ENCODE measurements at places on chromosomes 1 and 21.

DNA sequence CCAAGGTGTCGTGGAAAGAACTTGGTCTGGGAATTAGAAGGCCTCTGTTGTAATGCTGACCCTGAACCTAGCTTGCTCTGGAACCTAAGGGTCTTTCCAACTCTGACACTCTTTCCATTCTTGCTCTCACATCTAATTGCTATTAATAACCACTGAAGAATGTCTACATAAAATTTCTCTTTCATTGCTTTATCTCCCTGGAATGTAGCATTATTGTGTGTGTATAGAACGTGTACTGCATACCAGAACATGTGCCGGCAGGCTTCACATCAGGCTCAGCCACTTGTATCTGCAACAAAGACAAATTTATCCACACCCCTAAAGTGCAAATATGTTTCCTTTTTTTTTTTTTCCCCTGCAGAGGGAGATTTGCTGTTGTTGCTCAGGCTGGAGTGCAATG, 13.9 kb upstream of the LAX1 start:
- DNase-seq, result no peak

GRCh38 chr1:6585841-6586240, 6.0 kb downstream of the ZBTB48 start:
- DNase-seq, result no peak

DNA sequence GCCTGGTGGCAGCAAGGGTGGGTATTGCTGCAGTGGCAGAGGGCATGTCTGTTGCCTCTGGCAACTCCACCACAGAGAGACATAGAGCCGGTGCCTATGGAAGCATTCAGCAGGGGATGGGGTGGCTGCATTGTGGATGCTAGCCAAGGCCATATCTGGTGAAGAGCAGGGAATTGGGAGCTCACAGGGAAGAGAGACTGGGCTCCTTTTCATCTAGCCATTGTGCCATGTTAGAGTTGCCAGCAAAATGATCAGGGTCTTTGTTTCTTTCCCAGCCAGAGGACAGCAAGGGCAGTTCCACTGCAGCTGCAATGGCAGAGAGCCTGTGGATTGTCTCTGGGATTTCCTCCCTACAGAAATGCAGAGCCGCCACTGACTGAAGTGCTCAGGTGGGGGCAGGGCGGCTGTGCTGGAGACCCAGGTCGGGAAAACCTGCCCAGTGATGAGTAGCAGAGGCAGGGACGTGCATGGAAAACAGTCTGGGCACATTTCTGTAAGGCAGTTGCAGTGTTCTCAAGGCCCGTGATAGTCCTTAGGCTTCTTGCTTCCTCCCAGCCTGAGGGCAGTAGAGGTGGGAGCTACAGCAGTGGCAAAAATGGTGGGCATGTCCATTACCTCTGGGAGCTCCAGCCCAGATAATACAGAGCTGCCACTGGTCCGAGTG, 40.2 kb upstream of the CYP4X1 start:
- no peak for DNase-seq

- no peak for DNase-seq
Measured at GRCh38 chr1:177983482-177984135, 13.8 kb upstream of the SEC16B start.

GRCh38 chr1:23718482-23718881, 24.8 kb upstream of the ELOA start:
- DNase-seq, result no peak

GRCh38 chr1:19606817-19607642, 37.1 kb upstream of the NBL1 start:
- DNase-seq, result no peak

DNA sequence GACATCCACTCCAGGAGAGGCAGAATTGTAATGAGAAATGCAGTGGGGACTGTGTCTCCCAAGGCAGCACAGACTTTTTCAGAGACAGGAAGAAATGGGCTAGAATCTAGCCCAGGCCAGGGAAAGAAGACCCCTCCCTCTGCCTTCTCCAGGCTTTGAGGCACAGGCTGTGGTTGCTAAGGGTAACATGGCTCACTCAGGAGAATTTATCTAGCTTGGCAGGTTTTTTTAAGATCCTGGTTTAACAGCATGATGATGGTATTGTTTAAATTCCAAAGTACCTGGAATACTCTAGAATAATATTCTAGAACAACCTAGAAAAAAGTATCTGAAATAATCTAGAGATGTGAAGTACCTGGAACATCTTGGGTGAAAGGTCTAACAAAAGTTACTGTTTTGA, 125.6 kb downstream of the URB2 start:
- no peak for DNase-seq

DNA sequence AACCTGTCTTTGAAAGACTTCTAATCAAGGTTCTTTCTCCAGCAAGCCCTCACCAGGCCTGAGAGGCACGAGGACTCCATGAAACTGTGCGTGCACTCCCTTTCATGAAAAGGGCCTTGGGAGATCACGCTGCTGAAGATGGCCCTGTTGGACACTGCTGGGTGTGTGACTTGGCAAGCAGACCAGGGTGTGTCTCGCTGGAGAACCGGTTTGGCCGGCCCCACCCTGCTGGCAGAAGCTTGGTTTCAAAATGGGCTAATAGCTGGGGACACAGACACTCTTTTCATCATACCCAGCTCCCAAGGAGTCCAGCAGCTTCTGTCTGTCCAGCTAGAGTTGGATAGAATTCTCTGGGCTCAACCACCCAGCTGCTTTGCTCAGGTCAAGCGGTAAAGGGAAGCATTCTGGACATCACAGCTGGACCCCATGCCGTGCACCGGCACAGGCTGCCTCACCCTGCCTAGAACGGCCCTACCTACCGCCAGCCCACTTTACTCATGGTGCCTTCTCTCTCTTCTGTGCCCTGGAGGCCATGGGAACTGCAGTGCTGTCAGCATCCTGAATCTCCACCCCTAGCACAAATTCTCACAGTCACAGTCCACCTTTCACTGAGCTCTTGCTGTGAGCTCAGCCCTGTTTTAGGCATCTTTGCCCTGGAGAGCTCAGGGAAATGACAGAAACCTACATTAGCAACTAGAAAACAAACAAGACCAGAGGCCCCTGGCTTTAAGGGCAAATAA, 24.6 kb downstream of the PKP1 start:
- DNase-seq, result no peak

- DNase-seq, result no peak
Measured at GRCh38 chr1:220787069-220787619, 431 bp downstream of the MTARC1 start.

- no peak for DNase-seq
Measured at GRCh38 chr1:81006502-81006901, 794.2 kb upstream of the ADGRL2 start.

GRCh38 chr1:202964791-202965410, 2.2 kb downstream of the CYB5R1 start:
- DNase-seq, result no peak

All from kidney epithelial cell (primary cell).